Cerebellar cortex (tissue), 1 donor: ENCODE measurements at places on chromosomes 2 and 18.

DNA sequence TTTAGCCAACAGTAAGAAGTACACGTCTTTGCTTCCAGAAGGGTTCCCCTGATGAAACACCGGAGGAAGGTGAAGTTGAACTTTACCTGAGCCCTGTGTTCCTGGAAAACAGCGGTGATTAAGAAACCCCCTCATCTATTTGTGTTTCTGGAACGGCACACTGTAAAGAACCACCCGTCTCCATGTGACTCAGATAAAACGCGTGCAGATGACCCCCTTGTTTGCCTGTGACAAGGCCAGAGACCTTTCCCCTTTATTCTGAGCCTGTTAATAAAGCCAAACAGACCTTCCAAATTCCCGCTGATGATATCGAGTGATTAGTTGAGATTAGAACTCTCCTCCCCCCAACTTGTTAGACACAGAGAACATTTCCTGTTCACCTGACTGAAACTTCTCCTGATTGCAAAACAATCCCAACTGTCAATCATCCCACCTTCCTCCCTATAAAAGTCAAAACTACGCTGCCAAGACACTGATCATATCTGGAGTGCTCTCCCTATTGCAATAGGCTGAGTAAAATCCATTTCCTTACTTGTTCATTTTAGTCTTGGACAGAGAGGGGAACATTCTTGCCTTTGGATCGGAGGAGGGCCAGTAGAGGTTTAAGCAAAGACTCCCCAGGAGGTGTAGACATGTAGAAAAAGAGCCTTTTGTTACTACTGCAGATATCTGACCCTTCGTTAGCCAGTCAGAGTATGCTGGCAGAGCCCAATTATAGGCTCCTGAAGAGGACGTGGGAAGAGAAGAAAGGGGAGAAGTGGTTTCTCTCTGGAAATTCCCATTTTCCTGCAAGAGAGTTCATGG, 914 bp upstream of the IWS1 start:
- no peak for DNase-seq

GRCh38 chr2:122389694-122390093, 634.2 kb downstream of the TSN start:
- DNase-seq = no peak

DNA sequence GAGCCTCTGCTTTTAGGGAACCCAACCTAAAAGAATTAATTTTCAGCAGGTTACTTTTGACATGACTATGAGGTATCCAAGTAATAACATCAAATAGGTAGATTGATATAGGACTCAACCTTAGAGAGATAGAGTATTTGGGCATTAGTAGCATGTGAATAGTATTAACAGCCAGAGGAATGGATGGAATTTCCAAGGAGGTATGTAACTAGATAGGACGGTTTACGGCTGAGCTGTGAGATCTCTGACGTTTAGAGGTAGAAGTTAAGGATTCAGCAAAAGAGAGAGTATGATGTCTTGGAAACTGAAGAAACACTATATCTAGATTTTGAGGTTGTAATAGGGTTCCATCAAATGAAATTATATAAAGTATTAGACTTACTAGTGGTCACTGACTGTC, 70.3 kb downstream of the HNMT start:
- no peak for DNase-seq

GRCh38 chr2:3242747-3243369, 134.8 kb downstream of the EIPR1 start:
- DNase-seq = no peak

DNA sequence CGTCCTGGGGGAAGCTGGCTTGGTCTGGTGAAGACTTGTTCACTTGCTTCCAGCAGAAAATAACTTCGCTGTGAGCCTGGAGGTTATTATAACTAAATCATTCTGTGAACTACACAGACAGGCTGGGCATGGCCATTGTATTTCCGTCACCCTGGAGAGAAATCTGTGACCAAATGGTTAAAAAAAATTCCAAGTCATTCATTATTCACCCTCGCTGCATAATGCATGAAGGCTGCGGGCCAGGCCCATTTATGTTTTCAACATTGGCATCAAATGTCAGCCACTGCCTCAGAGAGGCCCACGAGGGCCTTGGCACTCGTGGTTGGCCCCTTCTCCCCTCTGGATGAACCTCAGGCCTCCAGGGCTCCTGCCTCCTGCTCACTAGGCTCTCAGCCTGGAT, 57.7 kb downstream of the RRM2 start:
- no peak for DNase-seq

DNA sequence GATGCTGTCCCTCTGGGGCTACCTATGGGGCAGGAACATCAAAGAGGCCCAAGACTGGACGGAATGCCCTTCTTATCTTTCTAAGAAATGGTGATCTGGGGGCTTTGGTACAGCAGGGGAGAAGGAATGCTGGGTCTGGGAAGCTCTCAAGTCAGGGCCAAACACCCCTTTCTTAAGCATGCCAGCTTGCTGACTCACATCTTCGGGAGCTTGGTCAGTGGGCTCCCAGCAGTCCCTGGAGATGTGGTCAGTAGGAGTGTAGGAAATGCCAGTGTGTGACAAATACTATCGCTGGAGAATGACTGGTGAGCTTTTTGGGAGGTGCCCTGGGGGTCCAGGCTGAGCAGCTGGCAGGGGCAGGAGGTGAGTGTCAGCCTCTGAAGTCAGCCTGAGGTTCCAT, 105.0 kb upstream of the CDC42EP3 start:
- no peak for DNase-seq

DNA sequence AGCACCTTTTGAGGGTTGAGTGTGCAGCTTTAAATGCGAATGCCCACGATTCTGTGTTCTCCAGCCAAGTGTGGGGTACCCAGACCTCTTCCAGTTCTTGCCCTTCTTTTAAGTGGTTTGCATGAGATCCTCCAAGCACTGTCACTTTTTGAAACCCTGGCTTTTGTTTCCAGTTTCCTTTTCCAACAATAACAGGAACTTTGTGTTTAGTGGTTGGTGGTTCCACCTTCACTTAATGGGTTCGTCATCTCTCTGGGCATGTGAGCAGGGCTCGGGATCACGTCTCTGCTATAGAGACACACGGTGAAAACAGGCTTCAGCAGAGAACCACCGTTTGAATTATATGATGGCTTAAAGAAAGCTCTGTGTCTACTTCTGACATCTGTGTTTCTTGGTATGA, 197.6 kb downstream of the LDLRAD4 start:
- DNase-seq = peak; percentile 43

GRCh38 chr2:37826611-37827010, 98.5 kb upstream of the RMDN2 start:
- DNase-seq = no peak

DNA sequence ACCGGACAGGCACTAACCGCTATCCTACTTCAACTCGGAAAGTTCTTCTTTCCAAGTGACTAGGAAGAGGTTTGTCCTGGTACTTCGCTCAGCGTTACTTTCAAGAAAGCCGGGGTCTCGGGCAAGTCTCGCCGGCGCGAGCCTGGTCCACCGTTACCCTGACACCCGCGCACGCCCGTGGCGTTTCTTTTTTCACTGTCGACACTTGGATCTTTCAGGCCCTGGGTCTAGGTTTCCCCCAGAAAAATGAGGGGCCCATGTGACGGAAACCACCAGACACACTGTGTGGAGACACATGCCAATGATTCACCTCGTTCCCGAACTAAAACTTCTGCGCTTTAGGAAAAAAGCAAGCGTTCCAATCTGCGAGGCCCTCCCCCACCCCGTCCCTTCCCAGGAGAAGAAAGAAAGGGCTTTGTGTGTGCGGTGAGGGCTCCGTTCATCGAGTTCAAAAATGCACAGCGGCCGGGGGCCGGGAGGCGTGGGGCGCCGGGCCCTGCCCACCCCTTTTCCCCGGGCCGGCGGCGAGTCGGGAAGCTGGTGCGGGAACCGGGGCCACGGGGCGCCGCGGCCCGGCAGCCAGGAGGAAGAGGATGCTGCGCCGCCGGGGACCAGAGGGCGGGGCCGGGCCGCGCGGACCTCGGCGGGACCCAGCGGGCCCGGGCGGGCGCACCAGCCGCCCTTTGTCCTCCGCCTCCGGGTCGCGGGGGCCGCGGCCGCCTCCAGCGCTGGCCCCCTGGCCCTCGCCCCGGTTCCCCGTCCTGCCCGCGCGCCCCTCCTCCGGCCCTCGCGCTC, 2.6 kb downstream of the ZNF521 start:
- peak; percentile 52 for DNase-seq

GRCh38 chr2:109679626-109680025, 65.5 kb downstream of the SOWAHC start:
- no peak for DNase-seq

- DNase-seq = no peak
Measured at GRCh38 chr2:146024212-146024743, 1504.4 kb upstream of the ZEB2 start.

GRCh38 chr2:223692191-223692947, 90.2 kb upstream of the SCG2 start:
- peak; percentile 50 for DNase-seq

- no peak for DNase-seq
Measured at GRCh38 chr2:112709703-112710102, 11.1 kb upstream of the NT5DC4 start.

- no peak for DNase-seq
Measured at GRCh38 chr2:29931818-29932217, 10.4 kb upstream of the ALK start.
